ENCODE measurements at places on chromosomes 4 and X. TPM values are rescaled to one million over a fixed set of nuclear protein-coding genes. Genes with fewer than 3 reads are reported as not detected.

The LIAS gene
- 37.0 TPM for total RNA-seq

The CCDC149 gene
- total RNA-seq: 2.0 TPM

The CEP135 gene
- 11.4 TPM for total RNA-seq

The GLUD2 gene
- total RNA-seq: 0.35 TPM

The XK gene
- 0.62 TPM for total RNA-seq

The SGCB gene
- 12.4 TPM for total RNA-seq

The MAGEB18 gene
- not detected for total RNA-seq

The CLGN gene
- total RNA-seq: 69.0 TPM

The DOK7 gene
- total RNA-seq: 0.14 TPM

The TMEM271 gene
- not detected for total RNA-seq

The UPF3B gene
- total RNA-seq: 11.6 TPM

The SMARCA5 gene
- total RNA-seq: 32.0 TPM

The DCUN1D4 gene
- total RNA-seq: 39.8 TPM

The LPAR4 gene
- not detected for total RNA-seq

The BCORL1 gene
- 2.0 TPM for total RNA-seq

The GAGE1 gene
- not detected for total RNA-seq

The ASMT gene
- total RNA-seq: not detected

The MAGEB17 gene
- not detected for total RNA-seq

The CXCL11 gene
- total RNA-seq: not detected

The UGT2B11 gene
- not detected for total RNA-seq

The H2BW2 gene
- total RNA-seq: not detected

The PPP4R3C gene
- total RNA-seq: not detected
